ENCODE measurements at places on chromosomes 2 and 18.

DNA sequence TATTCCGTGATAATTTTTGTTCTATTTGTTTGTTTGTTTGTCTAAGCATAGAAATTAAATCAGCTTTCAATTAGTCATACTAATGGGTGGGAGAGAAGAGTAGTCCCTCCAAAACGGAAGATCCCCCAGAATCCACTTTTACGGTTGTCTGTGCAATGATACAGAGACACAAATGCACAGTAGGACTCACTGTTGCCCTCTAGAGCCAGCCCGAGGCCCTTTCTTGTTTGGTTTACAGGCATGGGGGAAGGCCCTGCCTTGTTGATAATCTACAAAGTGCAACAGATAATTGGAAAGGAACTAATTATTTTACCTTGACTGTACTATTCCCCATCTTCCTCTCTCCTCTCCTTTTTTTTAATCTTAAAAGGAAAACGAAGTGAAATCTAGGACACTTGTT, 121.1 kb downstream of the ACOXL start:
- peak; percentile 34 for DNase-seq

- no peak for DNase-seq
These were observed 6.8 kb downstream of the CPLX4 start for GRCh38 chr18:59311631-59312030.

GRCh38 chr2:11121099-11121822, 34.0 kb upstream of the SLC66A3 start:
- DNase-seq, result no peak

DNA sequence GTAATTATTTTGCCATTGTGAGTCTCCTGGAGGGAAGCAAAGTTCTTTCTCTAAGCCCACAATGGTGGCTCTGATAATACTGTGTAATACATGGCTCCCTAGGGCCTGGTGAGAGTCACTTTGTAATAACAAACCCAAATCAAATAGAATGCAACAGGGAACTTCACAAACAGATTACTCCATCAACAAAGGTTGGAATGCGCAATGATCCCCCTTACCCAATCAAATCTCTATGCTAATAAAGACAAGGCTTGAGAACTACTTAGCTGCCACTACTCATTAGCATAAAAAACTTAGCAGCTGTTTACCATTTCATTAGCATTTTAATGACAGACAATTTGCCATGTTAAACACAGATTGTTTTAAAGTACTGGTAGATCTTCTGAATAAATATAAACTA, 285.6 kb upstream of the SESTD1 start:
- no peak for DNase-seq

- DNase-seq, result no peak
These were observed 690.6 kb upstream of the SLC8A1 start for GRCh38 chr2:41142478-41142877.

GRCh38 chr18:50289108-50289443, 1.6 kb upstream of the CXXC1 start:
- DNase-seq, result no peak

GRCh38 chr2:237065071-237065377, 20.7 kb upstream of the COPS8 start:
- no peak for DNase-seq

DNA sequence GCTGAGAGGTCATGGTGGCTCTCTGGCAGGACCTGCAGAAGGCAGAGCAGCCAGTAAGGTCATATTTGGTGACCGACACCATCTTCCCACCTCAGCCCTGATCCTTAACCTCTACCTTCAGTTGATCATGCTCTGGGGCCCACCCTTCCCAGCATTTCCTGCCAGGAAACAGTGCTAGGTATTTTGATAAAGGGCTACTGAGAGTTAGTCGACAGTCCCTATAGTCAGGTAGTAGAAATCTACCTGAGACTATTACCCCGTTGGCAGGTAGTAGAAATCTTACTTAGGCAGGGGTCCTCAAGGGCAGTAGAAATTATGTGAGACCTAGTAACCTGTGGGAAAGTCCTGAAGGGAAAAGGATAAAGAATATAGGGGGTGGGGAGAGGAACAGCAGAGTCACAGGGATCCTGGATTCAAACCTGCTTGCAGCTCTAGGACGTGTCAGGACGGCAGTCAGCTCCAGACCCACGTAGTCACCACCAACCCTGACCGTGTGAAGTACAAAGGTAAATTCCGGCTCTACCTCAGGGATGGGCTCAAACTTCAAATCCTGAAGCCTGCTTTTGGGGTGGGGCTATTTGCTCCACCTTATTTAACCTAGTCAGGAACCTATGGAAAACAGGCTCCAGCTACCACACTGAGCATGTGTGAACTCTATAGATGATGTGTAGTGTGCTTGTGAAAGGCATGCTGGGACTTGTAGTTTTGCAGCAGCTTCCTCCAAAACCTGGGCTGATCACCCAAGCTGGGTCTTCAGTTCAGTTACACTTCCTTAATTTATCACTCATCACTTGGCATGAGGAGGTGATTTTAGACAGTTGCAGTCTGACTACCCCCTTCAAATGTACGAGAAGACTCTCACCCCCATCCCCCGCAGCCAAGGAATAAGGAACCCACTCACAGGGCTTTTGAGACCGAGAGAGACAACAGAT, at the start of gene DQX1:
DQX1 (minus strand) TSS at position 515 of the 932 bp plus-strand sequence; CDS start at position 13, 502 bp downstream.
- DNase-seq, result no peak

- peak; percentile 33 for DNase-seq
These were observed 54.1 kb downstream of the TAF1B start for GRCh38 chr2:9897331-9897737.

GRCh38 chr2:34799556-34799955, 1200.5 kb upstream of the FAM98A start:
- DNase-seq, result no peak

DNA sequence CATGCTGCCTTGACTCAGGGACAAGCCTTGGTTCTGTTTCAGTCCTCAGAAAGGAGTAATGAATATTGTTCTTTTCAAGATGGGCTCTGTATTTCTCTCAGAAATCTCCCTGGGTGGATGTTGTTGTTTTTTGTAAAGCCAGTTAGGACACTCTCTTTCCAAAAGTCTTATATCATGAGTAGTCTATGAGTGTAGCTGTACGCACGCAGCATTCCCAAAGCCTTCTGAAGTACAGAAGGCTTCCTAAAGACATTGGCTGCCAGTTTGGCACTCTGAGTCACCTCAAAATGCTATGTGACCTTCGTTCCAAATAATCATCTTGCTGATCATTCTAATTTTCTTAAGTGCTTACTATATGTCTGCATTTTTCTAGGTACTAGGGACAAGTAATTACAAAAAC, 16.7 kb upstream of the GTF2A1L start:
- DNase-seq, result no peak

GRCh38 chr2:26769089-26769761, 5.1 kb downstream of the SLC35F6 start:
- DNase-seq, result no peak

GRCh38 chr2:118738524-118739308, 108.7 kb downstream of the EN1 start:
- DNase-seq, result no peak

GRCh38 chr2:102632380-102633175, 13.2 kb downstream of the SLC9A2 start:
- DNase-seq, result no peak

- DNase-seq, result no peak
These were observed 4.1 kb upstream of the LRP1B start for GRCh38 chr2:142134911-142135310.

DNA sequence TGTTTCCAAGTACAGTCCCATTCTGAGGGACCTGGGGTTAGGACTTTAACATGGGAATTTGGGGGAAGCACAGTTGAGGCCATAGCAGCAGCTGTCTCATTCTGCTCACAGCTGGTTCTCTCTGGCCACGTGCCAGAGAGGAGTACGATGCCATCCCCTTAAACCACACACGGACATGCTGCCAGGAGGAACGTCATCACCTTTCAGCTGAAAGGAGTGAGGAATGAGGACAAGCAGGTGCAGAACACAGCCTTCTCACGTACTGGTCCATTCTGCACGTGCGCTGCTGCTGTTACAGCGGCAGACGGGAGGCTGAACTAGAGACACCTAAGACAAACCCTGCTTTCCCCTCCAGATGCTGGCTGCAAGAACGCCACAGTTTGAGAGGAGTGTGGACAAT, 33.5 kb downstream of the ODC1 start:
- no peak for DNase-seq

GRCh38 chr2:181149056-181149455, 168.7 kb downstream of the UBE2E3 start:
- DNase-seq, result no peak

- no peak for DNase-seq
These were observed 1073.4 kb upstream of the ZEB2 start for GRCh38 chr2:145593280-145593679.

DNA sequence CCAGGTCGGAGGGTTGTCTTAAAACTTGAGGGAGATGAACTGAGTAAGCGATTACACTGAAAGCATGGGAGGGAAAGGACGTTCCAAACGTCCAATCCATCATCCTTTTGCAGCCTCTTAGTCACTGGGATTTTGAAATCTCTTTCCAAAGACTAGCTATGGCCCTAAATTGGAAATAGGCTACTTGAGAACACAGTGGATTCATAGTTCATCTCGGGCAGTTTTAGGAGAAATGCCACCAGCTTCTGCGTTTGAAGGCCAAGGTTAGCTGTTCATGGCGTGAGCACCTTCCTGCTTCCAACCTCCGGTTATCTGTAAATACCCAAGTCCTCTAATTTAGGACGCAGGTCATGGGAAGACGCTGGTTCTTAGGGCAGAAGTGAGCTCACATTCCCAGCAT, 821 bp upstream of the EML6 start:
- no peak for DNase-seq

GRCh38 chr2:188244383-188244782, 47.3 kb upstream of the GULP1 start:
- no peak for DNase-seq

DNA sequence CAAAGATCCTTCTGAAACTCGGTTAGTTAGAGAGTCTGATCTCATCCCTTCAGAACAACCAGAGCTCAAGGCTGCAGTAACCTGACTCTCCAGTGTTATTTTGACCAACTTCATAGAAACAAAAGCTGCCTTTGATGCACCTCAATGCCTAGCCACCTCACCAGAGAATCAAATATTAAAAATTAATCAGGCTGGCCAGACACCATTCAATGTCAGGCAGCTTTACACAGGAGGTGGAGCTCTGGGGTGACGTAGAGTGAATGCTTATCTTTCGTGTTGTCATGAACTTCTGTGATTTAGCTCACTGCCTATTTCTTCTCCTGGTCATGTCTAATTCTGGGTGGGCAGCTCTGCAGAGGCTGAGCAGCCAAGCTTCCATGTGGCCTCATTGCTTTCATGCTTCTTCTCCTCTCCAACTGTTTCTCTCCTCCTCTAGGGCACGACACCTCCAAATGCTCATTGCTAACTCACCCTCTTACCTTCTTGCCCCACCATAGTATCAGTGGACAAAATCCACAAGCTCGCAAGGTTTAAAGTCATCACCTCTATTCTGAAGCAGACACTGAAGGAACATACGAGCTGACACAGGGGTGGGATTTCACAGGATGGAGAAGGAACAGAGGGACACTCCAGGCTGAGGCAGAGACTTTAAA, 39.4 kb downstream of the AAK1 start:
- DNase-seq, result no peak
